ENCODE measurements at places on chromosomes 5 and 9.

DNA sequence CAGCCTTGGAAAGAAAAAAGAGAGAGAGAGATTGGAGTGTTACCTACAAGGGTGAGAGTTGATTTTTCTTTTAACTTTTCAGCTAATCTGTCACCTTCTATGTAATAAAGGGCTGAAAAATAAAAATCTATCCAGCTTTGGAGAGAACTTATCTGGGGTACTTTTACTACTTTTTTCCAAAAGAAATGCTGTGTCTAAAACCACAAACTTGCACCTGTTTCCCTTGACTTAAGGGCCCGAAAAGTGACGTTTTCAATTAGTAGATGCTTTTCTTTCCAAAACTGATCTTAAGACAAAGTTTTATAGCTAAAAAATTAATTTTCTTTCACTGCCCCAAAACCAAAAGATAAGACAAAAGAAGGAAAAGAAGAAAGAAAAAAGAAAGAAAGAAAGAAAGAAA, 48.8 kb downstream of the SMIM23 start:
- DNase-seq: no peak

DNA sequence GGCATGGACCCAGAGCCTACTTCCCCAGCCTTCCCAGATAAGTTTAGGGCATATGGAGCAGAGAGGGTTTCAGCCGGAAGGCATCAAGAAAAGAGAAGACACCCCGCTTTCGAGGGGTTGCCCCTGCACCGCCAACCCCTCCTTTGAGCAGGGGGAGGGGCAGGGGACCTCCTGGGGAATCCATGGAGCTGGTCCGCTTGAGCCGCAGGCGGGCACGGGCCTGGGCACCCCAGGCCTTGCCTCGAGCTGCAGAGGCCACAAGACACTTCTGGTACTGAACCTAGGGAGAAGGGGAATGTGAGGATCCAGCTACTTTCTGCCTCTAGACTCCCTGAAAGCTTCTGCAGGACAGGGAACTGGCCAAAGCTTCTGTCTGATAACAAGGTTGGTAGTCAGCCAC, 1.3 kb upstream of the SRA1 start:
- no peak for DNase-seq

- no peak for DNase-seq
Measured at GRCh38 chr9:95598236-95598635, 81.5 kb upstream of the PTCH1 start.

DNA sequence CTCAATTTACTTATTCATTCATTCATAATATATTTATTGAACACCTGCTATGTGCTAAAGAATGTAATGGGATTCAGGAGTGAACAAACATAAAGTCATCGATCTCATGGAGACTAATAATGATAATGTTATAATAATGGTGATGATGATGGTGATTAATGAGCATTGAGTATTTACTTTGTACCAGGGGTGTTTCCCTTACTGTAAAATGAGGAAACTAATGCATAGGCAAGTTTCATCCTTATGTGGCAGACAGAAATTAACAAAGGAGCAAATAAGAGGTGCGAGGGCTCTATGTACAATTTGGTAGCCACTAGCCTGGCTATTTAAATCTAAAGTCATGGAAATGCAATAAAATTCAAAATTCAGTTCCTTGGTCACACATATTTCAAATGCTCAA, 11.1 kb upstream of the LCP2 start:
- no peak for DNase-seq

- DNase-seq: no peak
Measured at GRCh38 chr5:172454358-172455086, at the start of gene SH3PXD2B. Gene SH3PXD2B (minus strand): TSS chr5:172454525. CDS start chr5:172454352, 173 bp downstream.

DNA sequence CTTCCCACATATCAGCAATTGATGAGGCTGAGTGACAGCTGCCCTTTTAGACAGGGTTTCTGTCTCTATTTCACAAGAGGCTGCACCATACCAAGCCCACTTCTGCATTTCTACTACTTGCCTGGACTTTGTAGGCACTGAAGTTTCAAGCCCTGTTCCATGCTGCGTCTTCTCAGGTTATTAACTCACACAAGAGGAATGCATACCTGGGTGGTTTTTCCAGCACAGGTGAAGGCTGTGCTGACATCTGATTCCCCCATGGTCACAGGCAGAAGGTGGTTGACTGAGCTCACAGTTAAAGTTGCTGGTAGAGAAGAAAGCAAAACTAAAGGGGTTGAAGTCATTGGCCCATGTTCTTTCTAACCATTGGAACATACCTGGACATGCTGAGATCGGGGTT, 86.6 kb downstream of the MAMDC2 start:
- no peak for DNase-seq

- DNase-seq: no peak
Measured at GRCh38 chr9:68947015-68947414, 66.9 kb downstream of the PRKACG start.

DNA sequence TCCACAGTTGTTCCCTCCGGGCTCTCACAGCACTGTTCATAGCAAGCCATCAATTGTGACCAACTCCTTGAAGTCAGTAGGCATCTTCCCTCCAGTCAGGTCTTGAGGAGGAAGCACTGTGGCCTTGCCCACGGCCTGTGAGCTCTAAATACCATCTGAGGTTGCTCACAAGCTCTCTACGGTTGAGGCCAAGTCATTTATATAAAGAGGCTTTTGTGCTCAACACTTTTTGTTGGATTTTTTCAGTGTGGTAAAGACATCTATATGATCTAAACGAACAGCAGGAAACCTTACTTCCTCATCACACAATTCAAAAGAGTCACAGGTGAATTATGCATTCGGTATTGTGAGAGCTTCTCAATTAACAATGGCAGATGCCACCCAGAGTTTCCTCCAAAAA, 97.3 kb downstream of the ZNF462 start:
- no peak for DNase-seq

- no peak for DNase-seq
Measured at GRCh38 chr5:95901676-95902627, 59.7 kb downstream of the ELL2 start.

GRCh38 chr9:126661521-126662251, 48.0 kb downstream of the LMX1B start:
- DNase-seq: no peak

- no peak for DNase-seq
Measured at GRCh38 chr9:127977884-127978647, 2.7 kb downstream of the EEIG1 start.

DNA sequence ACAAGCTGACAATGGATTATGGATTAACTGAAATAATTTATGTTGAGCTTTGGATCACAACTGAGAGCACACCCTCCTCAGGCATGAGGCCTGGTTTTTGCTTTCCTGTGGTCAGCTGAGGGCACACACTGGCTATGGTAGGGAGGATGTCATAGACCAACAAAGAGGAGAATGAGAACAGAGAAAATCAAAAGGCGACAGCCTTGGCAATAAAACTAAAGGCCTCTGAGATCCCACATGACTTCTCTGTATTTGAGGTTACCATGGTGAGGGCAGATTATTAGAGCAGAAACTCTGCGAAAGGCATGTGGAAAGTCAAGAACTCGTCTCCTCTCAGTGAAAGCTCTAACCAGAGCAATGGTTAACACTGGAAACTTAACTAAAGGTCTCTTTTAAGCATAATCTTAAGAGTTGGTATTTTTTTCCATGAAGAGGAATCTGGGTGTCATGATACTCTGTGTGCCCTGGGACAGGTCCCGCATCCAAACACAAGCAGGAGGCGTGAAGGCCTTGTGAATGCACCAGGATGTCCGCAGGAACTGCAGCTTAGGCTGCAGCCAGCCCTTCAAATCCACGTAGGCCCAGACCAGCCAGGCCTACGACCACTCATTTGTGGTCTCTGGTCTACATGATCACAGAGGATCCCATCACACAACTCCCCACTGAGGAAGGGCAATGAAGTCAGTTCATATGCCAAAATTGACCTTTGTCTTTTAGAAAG, 12.4 kb upstream of the MEIKIN start:
- DNase-seq: no peak

DNA sequence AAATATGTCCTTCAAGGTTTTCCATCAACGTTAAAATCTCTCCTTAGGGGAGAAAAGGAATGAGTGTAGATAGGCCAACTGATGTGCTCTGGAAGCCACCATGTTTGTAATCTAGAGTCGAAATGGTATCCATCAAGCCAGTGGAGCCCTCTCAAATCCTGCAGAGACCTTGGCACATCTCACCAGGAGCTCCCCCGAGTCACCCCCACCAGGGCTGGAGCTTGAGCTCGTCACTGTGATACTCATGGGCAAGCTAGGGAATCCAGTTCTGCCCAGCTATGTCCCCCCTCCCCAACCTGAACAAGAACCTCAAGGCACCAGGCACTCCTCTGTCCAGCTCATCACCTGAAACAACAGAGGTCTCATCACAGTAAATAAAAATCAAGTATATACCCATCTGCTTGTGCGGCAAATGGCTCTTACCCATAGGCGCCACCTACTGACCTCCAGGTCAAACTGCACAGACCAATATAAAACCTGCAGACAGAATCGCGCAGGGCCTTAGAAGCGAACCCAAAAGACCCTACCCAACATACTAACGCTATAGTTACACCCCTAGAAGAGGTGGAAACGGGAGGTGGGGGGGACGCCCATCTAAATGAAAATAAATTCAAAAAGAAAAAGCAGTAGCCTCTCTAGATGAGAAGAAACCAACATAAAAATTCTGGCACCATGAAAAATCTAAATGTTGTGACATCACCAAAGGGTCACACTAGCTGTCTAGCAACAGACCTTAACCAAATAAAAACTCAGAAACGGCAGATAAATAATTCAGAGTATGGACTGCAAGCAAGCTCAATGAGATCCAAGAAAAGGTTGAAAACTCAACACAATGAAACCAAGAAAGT, 75.0 kb downstream of the TTC39B start:
- DNase-seq: no peak

GRCh38 chr5:139951296-139951924, 91.7 kb downstream of the NRG2 start:
- DNase-seq: no peak

GRCh38 chr5:37955748-37956147, 115.9 kb upstream of the GDNF start:
- no peak for DNase-seq
